Dermis microvascular lymphatic vessel endothelial cell (primary cell): ENCODE measurements at places on chromosomes 1 and 21.

GRCh38 chr1:19450811-19451515 lies 34.4 kb downstream of the CAPZB start:
- DNase-seq, result peak; percentile 82

- peak; percentile 65 for DNase-seq
These were observed 32.1 kb upstream of the CCDC190 start for GRCh38 chr1:162892906-162893611.

- no peak for DNase-seq
These were observed 83.2 kb downstream of the CAMK2N1 start for GRCh38 chr1:20402585-20403422.

GRCh38 chr1:35932941-35933340 lies 2.0 kb downstream of the AGO3 start:
- DNase-seq, result no peak

GRCh38 chr1:30919025-30919881 lies 10.7 kb upstream of the SDC3 start:
- DNase-seq, result no peak

GRCh38 chr1:205842229-205842628 lies 7.7 kb downstream of the PM20D1 start:
- no peak for DNase-seq

GRCh38 chr21:42079939-42080787 lies 9.0 kb downstream of the UMODL1 start:
- no peak for DNase-seq

GRCh38 chr1:44693159-44693558 lies 18.6 kb downstream of the ARMH1 start:
- no peak for DNase-seq

DNA sequence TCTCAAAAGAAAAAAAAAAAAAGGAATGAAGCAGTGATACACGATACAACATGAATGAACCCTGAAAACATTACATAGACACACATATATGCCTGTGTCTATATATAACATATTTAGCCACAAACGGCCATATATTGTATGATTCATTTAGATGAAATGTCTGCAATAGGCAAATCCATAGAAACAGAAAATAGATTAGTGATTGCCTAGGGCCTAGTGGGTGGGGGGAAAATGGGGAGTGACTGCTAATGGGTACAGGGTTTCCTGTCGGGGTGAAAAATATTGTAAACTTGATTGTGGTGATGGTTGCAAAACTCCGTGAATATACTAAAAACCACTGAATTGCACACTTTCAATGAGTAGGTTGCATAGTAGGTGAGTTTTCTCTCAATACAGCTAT lies 6.0 kb upstream of the H6PD start:
- no peak for DNase-seq

DNA sequence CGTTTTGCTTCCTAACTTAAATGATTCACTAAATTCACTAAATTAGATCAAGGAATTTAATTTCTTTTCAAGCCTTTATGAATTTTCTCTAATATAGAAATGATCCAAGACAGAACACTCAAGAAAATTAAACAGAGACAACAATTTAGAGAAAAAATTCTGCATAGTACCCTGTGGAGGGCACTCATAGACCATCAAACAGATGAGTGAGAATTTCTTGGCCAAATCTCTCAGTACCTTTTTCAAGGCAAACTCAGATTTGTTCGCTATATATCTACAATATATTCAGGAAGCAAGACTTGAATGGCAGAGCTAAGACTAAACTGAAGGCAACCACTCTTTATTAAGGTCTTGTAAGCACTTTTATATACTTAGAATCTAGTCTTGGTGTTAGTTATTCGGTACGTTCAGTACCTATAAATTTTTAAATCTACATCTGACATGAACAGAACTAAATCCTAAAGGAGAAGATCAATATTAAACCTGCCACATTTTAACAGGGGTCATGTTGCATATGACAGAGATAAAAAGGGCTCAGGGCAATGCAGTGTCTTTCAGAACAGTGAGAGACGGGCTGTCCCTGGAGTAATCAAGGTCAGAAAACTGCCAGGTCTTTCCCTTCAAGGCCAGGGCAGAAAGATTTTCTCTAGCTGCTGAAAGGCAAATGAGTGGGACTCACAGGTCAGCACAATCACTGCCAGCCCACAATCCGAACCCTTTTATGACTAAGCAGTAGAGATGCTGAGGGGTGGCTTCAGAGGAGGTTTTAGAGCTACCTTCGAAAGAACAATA lies 118.8 kb upstream of the TMPRSS15 start:
- DNase-seq, result no peak
